B cell (primary cell): ENCODE measurements at places on chromosomes 7 and 10. TPM values are rescaled to one million over a fixed set of nuclear protein-coding genes. Genes with fewer than 3 reads are reported as not detected.

- no peak overlapping the region for H3K27ac ChIP-seq
- H3K4me1 ChIP-seq = peaks cover 17% of the 10 kb centered on the region
- peak; percentile 66 for DNase-seq
- H3K27me3 ChIP-seq = no peaks in the 10 kb centered on the region
- H3K4me3 ChIP-seq = peak overlapping the region; percentile 97
- H3K36me3 ChIP-seq = no peaks in the 10 kb centered on the region
Measured at GRCh38 chr7:24981171-24981951, 1.4 kb upstream of the OSBPL3 start.

Gene NEBL
- 0.03 TPM in 1 of 2 replicates, not detected in the other for polyA plus RNA-seq

GRCh38 chr10:1615186-1615954 lies 122.0 kb downstream of the ADARB2 start:
- no peak for DNase-seq
- no peak overlapping the region for H3K27ac ChIP-seq
- H3K4me3 ChIP-seq = no peak overlapping the region
- H3K36me3 ChIP-seq = no peaks in the 10 kb centered on the region

DNA sequence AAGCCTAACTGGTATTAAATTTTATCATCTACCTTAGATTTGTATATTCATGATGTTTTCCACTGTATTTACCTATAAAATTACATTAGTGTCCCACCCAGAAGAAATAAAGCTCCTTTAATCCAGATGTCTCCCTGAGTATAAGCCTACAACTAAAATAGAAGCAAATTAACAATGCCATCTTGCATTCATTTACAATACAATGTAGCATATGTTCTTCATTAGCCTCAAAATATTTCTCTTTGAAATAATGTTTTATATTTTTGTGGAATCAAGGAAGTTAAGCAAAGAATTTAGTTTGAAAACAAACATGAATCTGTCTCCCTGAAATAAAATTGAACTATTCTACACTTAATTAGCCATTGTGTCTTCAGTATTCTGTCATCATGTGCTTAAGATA lies 112.3 kb downstream of the CACNA2D1 start:
- DNase-seq = no peak
- no peaks in the 10 kb centered on the region for H3K36me3 ChIP-seq
- no peaks in the 10 kb centered on the region for H3K27me3 ChIP-seq
- H3K4me3 ChIP-seq = no peak overlapping the region
- H3K4me1 ChIP-seq = no peaks in the 10 kb centered on the region

GRCh38 chr7:84145892-84146291 lies 48.7 kb downstream of the SEMA3A start:
- H3K4me3 ChIP-seq = no peak overlapping the region
- H3K27ac ChIP-seq = no peak overlapping the region
- DNase-seq = no peak
- no peaks in the 10 kb centered on the region for H3K4me1 ChIP-seq
- no peaks in the 10 kb centered on the region for H3K27me3 ChIP-seq

GRCh38 chr7:121924269-121925186 lies 51.6 kb downstream of the PTPRZ1 start:
- H3K27me3 ChIP-seq = no peaks in the 10 kb centered on the region
- DNase-seq = no peak
- no peaks in the 10 kb centered on the region for H3K4me1 ChIP-seq
- H3K4me3 ChIP-seq = no peak overlapping the region
- no peaks in the 10 kb centered on the region for H3K36me3 ChIP-seq

DNA sequence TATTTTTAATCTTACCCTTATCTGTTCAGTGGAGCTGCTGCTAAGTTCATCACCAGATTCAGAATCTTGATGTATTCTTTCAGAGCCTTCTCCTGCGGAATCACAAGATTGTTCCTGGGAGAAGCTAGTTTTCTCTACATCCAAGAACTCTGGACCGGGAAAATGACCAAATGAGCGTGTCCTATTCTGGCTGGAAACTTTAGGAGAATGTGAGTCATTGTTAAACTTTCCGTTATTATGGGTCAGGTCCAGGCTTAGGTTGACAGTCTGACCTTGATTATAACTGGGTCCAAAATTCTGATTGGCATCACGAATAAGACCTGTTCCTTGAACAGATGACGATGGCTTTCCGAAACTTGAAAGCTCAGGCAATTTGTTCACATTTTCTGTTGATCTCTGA lies 20.5 kb downstream of the ARHGAP12 start:
- peaks cover 8% of the 10 kb centered on the region for H3K4me1 ChIP-seq
- H3K4me3 ChIP-seq = no peak overlapping the region
- H3K27me3 ChIP-seq = no peaks in the 10 kb centered on the region
- DNase-seq = no peak
- H3K27ac ChIP-seq = no peak overlapping the region

DNA sequence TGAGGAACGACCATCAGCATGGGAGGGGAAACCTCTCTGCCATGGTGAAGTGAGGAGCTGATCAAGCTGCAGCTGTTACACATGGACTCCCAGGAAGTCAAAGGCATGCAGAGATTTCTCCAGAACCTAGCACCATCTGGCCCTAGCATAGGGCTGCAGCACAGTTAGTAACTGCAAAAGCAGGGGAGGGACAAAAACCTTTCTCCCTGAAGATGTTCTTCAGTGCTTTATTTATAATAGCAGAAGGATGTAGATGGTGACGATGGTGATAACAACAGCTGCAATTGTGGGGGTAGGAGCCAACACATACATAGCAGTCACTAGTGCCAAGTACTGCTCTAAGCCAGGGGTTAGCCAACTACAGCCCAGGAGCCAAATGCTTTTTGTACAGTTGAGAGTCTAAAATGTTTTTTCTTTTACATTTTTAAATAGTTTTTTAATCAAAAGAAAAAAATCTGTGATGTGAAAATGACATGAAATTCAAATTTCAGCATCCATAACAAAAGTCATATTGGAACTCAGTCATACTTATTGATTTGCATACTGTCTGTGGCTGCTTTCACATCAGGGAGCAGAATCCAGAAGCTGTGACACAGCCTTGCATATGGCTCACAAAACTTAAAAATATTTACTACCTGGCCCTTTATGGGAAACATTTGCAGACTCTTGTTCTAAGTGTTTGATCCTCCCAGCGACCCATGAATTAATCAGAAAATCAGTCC lies 299.5 kb downstream of the ELMO1 start:
- H3K36me3 ChIP-seq = peaks cover 5% of the 10 kb centered on the region
- H3K27ac ChIP-seq = no peak overlapping the region
- DNase-seq = no peak
- no peaks in the 10 kb centered on the region for H3K27me3 ChIP-seq

GRCh38 chr7:2665359-2665791 lies 22.6 kb upstream of the AMZ1 start:
- no peak overlapping the region for H3K27ac ChIP-seq
- no peaks in the 10 kb centered on the region for H3K27me3 ChIP-seq
- H3K36me3 ChIP-seq = no peaks in the 10 kb centered on the region
- no peak overlapping the region for H3K4me3 ChIP-seq

- no peaks in the 10 kb centered on the region for H3K36me3 ChIP-seq
- no peak for DNase-seq
- no peaks in the 10 kb centered on the region for H3K27me3 ChIP-seq
- H3K4me3 ChIP-seq = no peak overlapping the region
Measured at GRCh38 chr7:144713850-144714249, 122.0 kb downstream of the TPK1 start.

Gene ABLIM1
- 55.6 and 63.8 TPM in 2 replicates for polyA plus RNA-seq

- H3K36me3 ChIP-seq = no peaks in the 10 kb centered on the region
- peaks cover 5% of the 10 kb centered on the region for H3K4me1 ChIP-seq
- no peak overlapping the region for H3K4me3 ChIP-seq
- no peak for DNase-seq
- H3K27ac ChIP-seq = no peak overlapping the region
- H3K27me3 ChIP-seq = peaks cover 2% of the 10 kb centered on the region
Measured at GRCh38 chr10:98293550-98294269, 25.7 kb upstream of the LOXL4 start.

DNA sequence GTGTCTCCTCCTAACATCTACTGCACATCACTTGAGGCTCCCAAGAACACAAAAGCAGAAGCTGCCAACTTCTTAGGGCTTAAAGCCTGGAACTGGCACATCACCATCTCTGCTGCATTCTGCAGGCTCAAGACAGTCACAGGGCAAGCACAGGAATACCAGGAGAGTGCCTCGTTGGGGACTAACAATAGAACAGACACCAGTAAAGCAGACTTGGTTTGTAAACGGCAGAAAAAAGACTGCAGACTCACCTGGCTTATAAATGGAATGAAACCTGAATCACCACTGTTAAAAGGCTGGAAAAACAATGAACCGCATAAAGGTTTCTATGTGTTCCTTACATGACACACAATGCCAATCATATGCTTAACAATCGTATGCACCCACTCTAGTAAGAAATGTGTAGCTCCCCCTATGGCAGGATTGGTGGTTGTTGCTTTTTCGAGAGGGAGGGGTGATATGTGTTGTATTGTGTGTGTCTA lies 12.8 kb downstream of the RHEB start:
- H3K27me3 ChIP-seq = no peaks in the 10 kb centered on the region
- no peaks in the 10 kb centered on the region for H3K36me3 ChIP-seq
- H3K4me3 ChIP-seq = no peak overlapping the region
- no peaks in the 10 kb centered on the region for H3K4me1 ChIP-seq

- H3K27me3 ChIP-seq = no peaks in the 10 kb centered on the region
- H3K4me1 ChIP-seq = no peaks in the 10 kb centered on the region
- no peaks in the 10 kb centered on the region for H3K36me3 ChIP-seq
- no peak overlapping the region for H3K4me3 ChIP-seq
- DNase-seq = no peak
Measured at GRCh38 chr10:28375399-28376354, 72.8 kb upstream of the MPP7 start.

Gene SUFU
- polyA plus RNA-seq = 4.8 and 5.2 TPM in 2 replicates

Gene VENTX
- 0.82 and 1.8 TPM in 2 replicates for polyA plus RNA-seq

DNA sequence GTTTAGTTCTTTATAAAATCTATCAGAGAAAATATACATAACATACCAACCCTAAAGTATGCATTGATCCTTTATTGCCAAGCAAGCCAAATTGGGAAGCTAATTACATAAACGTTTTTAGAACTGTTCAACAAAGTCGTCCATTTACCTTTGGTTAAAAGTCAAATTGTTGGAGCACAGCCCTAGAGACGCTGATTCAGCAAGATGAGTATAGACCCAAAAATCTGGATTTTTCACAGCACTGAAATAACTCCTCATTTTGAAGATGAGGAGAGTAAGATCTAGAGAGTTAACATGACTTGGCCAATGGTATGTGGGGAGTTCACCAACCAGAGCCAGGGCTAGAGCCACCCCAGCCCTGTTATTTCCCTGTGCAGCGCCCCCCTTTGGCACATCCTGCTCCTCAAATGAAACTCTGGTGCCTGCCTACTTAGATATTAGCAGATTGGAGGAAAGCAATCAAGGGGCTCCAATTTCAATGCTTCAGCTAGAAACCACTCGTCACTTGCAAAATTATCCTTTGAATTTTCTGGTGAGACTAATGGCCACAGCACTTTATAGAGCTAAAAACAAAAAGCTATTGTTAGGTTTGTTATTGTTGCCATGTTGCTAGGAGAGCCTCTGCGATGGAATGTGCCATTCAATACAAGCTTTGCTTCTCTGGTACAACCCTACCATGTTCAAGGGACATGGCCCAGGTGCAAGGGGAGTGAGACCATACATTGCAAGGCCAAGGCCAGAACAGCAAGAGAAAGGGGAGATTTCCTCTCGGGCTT lies 132.6 kb upstream of the ZEB1 start:
- no peaks in the 10 kb centered on the region for H3K27me3 ChIP-seq
- no peak overlapping the region for H3K4me3 ChIP-seq
- H3K4me1 ChIP-seq = no peaks in the 10 kb centered on the region
- H3K36me3 ChIP-seq = no peaks in the 10 kb centered on the region
- DNase-seq = no peak

- H3K27me3 ChIP-seq = no peaks in the 10 kb centered on the region
- H3K4me1 ChIP-seq = no peaks in the 10 kb centered on the region
- peaks cover under 1% of the 10 kb centered on the region for H3K36me3 ChIP-seq
- no peak for DNase-seq
- no peak overlapping the region for H3K4me3 ChIP-seq
- H3K27ac ChIP-seq = no peak overlapping the region
Measured at GRCh38 chr7:693280-693679, 33.2 kb upstream of the DNAAF5 start.

DNA sequence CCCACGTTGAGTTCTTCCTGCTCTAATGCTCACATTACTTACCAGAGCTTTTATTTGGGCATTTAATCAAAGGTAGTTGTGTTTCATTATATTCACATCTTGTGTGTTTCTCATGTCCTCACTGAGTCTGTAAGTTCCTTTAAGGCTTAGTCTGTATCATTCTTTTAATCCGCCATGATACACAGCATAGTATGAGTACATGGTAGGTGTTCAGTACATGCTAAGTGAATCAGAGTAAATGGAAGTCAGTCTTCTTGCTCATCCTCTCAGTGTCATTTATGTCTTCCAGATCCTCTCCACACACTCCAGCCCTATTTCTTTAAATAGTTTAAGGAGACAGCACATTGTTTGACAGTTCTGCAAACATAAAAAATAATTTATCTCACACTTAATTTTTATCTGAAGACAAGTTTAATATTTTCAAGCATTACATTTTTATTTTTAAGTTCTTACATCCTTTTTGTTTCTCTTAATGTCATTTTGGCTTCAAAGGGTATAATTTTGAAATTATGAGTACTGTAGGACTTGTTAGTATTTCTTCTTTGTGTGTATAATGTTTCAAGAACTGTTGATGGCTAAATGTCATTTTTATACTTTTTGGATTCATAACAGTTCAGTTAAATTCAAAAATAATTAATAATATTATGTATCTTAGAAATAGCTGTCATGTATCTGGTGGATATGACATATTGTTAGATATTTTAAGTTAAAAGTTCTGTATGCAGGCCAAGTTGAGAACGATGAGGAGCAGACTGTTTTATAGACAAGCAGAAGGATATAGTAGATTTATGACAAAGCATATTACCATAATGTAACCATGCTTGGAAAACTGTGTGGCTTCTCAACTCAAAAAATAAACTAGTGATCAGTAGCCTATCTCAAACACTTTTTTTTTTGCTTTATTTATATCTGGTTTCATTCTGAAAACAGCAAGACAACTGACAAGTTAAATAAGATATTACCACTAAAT lies 342.7 kb downstream of the LRMDA start:
- DNase-seq = no peak
- no peak overlapping the region for H3K27ac ChIP-seq
- H3K4me3 ChIP-seq = no peak overlapping the region
- H3K4me1 ChIP-seq = no peaks in the 10 kb centered on the region
- no peaks in the 10 kb centered on the region for H3K27me3 ChIP-seq

Gene PTN
- not detected in 2 replicates for polyA plus RNA-seq

- no peak overlapping the region for H3K4me3 ChIP-seq
- peaks cover 18% of the 10 kb centered on the region for H3K4me1 ChIP-seq
- no peak for DNase-seq
- no peaks in the 10 kb centered on the region for H3K36me3 ChIP-seq
- H3K27me3 ChIP-seq = no peaks in the 10 kb centered on the region
- no peak overlapping the region for H3K27ac ChIP-seq
Measured at GRCh38 chr7:33673029-33673700, 232.2 kb upstream of the BMPER start.

GRCh38 chr7:42740408-42740807 lies 171.5 kb downstream of the C7orf25 start:
- no peak overlapping the region for H3K27ac ChIP-seq
- H3K4me3 ChIP-seq = no peak overlapping the region
- no peaks in the 10 kb centered on the region for H3K27me3 ChIP-seq
- H3K4me1 ChIP-seq = no peaks in the 10 kb centered on the region
- no peaks in the 10 kb centered on the region for H3K36me3 ChIP-seq
- no peak for DNase-seq
